H9 (cell line): ENCODE measurements at places on chromosomes 13 and 19. TPM values are rescaled to one million over a fixed set of nuclear protein-coding genes. Genes with fewer than 3 reads are reported as not detected.
A peak's percentile ranks its signal among the peaks of the same experiment; 100 is the strongest.

The C13orf42 gene
- total RNA-seq = 16.5 and 18.1 TPM in 2 replicates

DNA sequence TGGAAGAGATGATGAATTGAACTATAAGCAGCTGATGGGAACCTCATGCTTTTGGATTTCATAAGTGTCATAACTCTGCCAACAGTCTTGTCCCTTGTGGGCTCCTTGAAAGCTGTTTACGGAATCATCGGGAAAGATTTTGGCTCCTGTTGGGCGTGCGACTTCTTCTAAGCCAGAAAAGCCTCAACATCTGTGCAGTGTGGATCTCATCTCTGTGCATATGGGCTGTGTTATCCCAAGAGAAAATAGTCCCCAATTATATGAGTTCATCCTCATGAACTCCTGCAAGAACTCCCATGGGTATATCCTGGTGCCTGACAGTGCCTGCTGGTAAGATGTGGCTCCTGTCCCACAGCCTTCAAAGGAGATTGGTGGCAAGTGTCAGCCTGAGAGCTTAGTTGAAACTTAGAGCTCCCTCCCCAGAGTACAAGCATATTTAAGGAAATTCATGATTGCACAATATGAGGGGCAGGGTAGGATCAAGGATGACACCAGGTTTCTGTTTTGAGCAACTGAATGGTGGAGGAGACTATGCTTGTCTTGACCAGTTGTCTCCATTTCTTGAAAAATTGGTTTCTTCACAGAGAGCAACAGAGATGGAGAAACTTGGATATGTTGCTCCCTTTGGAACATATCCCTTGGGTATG is 243.5 kb downstream of the ITGBL1 start:
- no peak for DNase-seq

The ZNF814 gene
- total RNA-seq = 98.7 and 103 TPM in 2 replicates

DNA sequence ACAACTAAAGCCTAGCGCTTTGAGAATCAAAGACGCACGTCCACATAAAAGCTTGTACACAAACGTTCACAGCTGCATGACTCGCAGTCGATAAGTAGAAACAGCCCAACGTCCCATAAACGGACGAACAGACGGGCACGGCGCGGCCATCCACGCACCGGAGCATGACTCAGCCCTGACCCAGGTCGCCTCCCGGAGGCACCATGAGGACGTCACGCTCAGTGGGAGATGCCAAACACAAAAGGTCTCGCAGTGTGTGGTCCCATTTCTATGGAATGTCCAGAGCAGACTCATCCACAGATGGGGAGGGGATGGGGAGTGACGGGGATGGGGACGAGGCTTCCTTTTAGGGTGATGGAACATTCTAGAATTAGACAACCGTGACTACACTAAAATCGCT is 9.4 kb downstream of the POLRMT start:
- no peak for DNase-seq

DNA sequence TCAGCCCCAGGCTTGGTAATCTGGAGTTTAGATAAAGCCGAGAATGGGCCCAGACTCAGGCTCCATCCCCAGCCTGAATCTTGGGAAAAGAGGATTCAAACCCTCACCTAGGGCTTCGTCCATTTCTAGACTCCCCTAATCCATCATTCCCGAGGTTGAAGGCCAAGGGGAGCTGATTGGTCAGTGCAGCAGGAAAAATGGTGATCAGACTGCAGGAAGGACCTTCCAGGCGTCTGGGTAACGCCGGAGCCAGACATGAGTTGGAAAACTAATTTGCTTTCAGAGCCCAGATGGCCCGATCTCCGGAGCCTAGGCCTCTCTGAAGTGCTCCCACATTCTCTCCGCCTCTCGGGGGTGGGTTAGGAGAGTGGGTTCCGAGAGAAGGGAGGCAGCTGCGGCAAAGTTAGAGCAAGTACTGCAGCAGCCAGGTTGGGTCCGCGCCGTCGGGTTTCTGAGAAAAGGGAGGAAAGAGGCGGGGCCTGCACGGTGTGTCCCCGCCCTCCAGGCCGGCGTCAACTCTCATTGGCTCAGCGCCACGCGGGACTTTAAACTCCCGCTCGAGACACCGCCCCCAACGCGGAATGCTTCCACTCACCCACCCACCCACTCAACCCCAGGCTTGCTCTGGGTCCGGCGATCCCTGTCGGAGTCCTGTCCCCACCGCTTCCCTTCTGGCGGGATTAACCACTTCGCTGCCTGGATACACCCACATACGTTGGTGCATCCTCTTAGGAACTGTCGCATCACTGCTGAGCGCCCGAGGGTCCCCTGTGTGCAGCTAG is 788 bp upstream of the RTBDN start:
- DNase-seq = peak; percentile 73

The CLEC11A gene
- total RNA-seq = 3.8 and 3.9 TPM in 2 replicates

The USPL1 gene
- total RNA-seq = 17.6 and 17.9 TPM in 2 replicates

The MAST3 gene
- total RNA-seq = 9.6 and 10.4 TPM in 2 replicates

- peak; percentile 64 for DNase-seq
These were observed 146.3 kb downstream of the DCLK1 start for GRCh38 chr13:35984776-35985453.

The TEAD2 gene
- total RNA-seq = 118 and 126 TPM in 2 replicates

The GSX1 gene
- not detected in 2 replicates for total RNA-seq

DNA sequence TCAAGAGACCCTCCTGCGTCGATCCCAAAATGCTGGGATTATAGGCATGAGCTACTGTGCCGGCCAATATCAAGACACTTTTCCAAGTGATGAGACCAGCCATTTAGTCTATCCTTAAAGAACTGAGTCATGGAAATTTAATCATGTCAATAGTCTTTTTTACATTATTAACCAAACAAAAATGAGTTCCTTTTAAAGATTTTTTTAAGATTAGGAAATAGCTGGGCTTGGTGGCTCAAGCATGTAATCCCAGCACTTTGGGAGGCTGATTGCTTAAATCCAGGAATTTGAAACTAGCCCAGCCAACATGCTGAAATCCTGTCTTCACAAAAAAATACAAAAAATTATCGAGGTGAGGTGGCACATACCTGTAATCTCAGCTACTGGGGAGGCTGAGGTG is 16.7 kb upstream of the ZNF564 start:
- no peak for DNase-seq

GRCh38 chr13:36493046-36493445 is 60.8 kb downstream of the CCNA1 start:
- no peak for DNase-seq

GRCh38 chr13:114315074-114315785 is 927 bp downstream of the CHAMP1 start:
- no peak for DNase-seq

- DNase-seq = no peak
These were observed 1890.9 kb downstream of the PCDH9 start for GRCh38 chr13:65339241-65339640.

The SLITRK6 gene
- total RNA-seq = not detected in 2 replicates

The SYT3 gene
- 2.8 and 3.1 TPM in 2 replicates for total RNA-seq

- no peak for DNase-seq
These were observed 5.2 kb downstream of the SLC25A42 start for GRCh38 chr19:19068659-19069654.

- DNase-seq = peak; percentile 96
These were observed 15.5 kb downstream of the KASH5 start for GRCh38 chr19:49403404-49404187.

The SWSAP1 gene
- total RNA-seq = 3.8 and 5.2 TPM in 2 replicates

- peak; percentile 93 for DNase-seq
These were observed at the start of gene ZNF677 for GRCh38 chr19:53254411-53255341. Gene ZNF677, minus strand, starts transcription at chr19:53254873. Its CDS starts 3,323 bp downstream, at chr19:53251550.

GRCh38 chr13:110524541-110525257 is 36.8 kb downstream of the RAB20 start:
- DNase-seq = no peak

- no peak for DNase-seq
These were observed 163.4 kb downstream of the FOXO1 start for GRCh38 chr13:40503011-40503410.

- no peak for DNase-seq
These were observed 583.9 kb upstream of the MIR17HG start for GRCh38 chr13:90763476-90764150.

DNA sequence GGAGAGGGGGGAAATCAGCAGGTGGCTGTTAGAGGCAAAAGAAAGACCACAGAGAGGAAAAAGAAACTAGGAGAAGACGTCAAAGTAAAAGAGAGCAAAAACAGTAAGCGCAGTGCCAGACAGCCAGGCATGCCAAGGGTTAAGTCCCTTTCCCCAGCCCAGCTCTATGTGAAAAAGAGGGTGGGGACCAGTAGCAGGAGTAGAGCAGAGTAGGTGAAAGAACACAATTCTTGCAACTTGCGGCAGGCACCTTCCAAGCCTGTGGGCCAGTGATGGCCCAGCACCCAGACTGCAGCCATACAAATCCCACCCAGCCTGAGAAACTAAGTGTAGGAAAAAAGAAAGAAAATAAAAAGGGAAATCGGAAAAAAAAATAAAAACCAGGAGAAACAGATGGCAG is 64.2 kb upstream of the ZNF85 start:
- peak; percentile 67 for DNase-seq

DNA sequence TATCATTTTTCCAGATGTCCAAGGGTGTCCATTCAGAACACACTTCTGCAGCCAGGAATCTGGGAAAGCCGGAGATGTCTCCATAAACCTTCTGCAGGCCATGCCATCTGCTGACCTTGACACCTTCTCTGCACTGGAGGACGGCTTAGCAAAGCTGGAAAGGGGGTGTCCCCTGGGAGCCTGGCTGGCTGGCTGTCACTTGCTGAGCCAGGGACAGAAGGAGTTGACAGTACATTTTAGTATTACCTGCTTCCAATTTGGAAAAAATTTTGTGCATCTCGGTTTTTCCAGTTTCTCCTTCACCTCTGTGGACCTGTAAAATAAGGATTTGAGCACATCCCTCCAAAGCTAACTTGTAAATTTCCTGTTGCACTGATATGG is 8.1 kb upstream of the CHST8 start:
- no peak for DNase-seq

The CASP14 gene
- total RNA-seq = not detected in 2 replicates

The COX6B1 gene
- total RNA-seq = 422 and 432 TPM in 2 replicates

DNA sequence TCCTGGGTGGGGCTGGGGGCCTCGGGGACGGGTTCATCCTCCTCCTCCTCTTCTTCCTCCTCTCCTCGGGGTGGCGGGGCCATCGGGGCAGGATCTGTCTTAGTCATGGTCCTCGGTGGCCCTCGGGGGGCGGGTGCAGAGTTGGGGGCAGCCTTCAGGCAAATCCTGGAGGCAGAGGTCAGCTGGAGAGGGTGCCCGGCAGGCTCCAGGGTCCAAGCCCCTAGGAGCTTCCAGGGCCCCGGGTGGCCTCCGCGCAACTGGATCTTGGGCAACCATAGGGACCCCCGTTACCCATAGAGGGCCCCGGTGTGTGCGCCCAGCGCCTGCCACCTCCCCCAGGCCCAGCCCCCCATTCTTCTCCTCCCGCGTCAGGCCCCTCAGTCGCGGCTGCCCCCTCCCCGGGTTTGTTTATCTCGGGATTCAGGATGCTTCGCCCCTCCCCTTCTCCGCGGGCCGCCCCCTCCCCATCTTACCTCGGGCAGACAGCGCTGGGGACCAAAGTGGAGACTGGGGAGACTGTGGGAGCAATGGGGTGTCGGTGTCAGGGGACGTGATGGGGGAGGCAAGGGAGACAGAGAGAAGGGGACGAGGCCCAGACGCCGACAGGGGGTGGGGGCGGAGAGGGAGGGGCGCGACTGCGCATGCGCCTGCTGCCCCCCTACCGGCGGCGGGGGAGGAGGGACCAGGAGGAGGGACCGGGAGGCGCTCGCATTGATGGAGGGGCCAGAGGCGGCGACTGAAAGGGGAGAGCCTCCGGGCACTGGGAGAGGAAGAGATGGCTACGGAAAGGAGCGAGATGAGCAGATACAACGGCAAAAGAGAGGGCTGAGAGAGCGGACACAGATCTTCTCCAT is at the start of gene CLIP3:
TSS of gene CLIP3 (minus strand) at position 623 of the 854 bp plus-strand sequence. CDS start at position 107, 516 bp downstream.
- DNase-seq = peak; percentile 83

DNA sequence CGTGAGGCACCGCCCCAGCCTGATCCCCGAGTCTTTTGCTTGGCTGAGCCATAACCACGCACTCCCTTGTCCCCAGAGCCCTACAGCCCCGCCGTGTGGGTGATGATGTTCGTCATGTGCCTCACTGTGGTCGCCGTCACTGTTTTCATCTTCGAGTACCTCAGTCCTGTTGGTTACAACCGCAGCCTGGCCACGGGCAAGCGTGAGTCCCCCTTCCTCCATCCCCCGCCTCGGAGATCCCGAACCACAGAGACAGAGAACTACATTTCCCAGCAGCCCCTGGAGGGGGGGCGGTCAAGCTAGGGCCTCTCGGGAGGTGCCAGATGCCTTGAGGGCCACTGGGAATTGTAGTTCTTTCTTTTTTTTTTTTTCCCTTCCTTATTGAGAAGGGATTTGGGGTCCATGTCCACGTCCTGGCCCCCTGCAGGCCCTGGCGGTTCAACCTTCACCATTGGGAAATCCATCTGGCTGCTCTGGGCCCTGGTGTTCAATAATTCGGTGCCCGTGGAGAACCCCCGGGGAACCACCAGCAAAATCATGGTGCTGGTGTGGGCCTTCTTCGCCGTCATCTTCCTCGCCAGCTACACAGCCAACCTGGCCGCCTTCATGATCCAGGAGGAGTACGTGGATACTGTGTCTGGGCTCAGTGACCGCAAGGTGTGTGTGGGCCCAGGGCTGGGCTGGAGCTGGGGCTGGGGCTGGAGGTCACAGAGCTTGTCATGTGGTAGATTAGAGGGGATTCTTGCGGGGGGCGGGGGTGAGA is 25.9 kb downstream of the GRIN2D start:
- DNase-seq = peak; percentile 86

DNA sequence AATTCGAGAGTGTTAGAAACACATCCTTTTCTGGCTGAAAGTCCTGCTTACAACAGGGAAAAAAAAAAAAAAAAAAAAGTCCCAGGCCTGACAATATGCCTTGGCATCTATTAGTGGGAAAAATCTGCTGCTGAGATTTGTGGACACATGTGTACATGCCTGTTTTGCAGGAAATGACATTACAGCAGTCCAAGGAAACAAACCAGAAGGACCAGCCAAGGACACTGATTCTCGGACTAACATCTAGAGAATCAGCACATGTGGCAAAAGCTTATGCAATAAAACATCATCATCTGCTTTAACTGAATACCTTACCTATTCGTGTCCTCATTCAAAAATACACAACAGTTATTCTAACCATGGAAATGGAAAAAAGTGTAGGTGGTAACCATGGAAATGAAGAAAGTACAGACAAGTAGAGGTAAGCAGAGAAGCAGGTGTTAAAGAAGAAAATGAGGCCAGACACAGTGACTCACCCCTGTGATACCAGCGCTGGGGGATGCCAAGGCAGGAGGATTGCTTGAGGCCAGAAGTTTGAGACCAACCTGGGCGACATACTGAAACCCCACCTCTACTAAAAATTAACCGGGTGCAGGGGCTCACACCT is 9.4 kb upstream of the DPY19L3 start:
- DNase-seq = no peak

The KLK15 gene
- not detected in 2 replicates for total RNA-seq

DNA sequence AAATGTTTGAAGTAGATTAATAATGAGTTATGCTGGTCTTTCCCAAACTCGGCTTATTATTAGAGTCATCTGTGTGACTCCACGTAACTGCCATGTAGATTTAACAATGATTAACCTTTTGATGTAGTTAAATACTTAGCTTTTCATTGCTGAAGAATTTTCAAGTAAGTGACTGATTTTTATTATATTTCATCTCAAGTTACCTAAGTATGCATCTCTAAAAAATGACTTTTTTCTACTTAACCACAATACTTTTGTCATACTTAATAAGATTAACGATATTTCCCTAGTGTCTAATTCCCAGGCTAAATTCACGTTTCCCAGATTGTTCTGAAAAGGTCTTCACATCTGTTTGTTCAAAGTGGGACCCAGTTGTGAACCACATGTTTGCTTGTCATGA is 17.8 kb downstream of the BIVM start:
- DNase-seq = no peak
